Adipocyte (in vitro differentiated cells): ENCODE measurements at places on chromosomes 2 and 18.
A peak's percentile ranks its signal among the peaks of the same experiment; 100 is the strongest.

GRCh38 chr2:173370198-173370597, 15.5 kb downstream of the CDCA7 start:
- DNase-seq = no peak

DNA sequence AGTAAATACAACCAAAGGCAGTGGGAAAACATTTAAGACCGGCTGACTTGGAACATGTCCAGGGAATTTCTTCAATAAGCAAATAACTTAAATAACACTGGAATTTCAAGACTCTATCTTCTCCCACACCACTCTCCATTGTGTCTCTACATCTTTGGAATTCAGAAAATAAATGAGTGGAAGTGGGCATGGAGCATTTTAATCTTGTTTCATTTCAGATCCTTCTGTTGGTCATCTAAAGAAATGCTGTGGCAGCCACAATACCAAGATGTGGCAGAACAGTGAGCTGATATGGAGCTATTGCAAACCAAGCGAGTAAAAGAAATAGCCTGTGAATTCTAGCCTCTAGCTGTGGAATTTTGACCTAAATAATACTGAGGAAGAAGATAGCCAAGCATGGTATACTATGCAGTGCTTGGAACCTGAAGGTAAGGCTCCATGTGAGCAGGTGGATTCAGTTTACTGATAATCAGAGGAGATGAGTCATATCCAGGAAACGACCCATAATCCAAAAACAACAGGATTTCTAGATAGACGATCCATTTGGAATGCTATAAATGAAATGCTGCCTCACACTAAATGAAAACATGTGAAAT, 157.1 kb upstream of the SCN7A start:
- DNase-seq = peak; percentile 76

DNA sequence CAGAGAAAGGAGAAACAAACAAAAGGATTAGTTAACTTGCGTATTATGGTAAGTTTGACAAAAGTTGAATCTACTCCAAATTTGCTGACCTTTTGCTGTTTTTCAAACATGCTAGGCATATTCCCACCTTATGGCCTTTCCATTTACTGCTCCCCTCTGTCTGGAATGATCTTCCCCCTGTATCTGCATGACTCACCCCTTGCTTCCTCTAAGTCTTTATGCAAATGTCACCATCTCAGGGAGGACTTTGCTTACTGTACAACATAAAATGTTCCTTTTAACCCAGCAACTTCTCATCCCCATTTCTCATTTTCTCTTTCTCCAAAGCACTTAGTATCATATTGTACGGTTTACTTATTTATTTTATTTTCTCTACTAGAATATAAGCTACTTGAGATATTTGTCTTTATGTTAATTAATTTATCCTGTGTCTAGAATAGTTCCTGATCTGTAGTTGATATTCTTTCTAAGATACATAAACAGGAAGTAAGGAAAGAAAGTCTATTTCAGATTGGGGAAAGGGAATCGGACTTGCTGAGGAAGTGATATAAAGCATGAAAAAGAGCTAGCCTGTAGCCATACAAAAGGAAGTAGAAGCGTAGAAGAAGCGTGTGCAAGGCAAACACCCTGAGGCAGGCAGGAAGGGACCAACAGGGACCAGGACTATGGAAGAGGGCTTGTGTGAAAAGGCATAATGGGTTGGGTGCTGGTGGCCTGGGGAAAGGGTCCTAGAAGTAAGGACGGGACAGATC, 144.9 kb upstream of the ERBB4 start:
- peak; percentile 49 for DNase-seq

DNA sequence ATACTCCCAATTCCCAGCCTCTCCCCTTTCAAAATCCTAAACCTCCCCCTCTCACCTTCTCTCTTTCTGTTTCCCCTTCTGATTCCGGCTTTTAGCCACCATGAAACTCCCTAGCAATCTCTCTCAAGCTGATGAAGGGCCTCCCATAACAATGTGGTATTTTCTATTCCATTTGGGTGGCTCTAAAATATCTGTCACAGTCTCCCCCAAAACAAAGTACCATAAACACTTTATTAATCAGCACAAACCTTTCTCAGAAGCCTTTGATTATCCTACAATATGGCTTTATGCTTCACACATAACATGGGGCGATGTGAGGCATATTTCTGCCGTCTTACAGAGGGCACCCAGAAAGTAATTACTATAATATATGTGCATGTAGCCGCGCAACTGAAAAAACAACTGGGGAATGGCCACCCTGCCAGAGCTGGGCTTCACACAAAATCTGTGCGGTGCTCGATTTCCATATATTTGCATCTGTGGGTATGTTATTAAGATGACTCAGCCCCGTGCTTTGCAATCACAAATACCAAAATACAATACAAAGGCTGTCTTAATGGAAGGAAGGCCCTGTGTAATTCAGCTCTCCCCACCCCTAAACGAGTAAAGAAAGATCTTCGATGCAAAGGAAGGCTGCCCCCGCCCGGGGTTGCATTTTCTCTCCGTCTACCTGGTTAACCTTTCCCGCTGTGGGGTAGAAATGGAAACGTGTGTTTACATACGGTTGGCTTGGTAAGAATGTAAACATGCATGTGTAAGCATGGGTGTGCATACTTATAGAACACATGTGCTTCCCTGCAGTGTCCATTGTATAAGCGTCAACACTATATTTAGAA, 81.4 kb downstream of the CELF4 start:
- no peak for DNase-seq

- no peak for DNase-seq
Measured at GRCh38 chr2:152420363-152420762, 85.4 kb downstream of the FMNL2 start.

GRCh38 chr2:129752686-129753085, 226.8 kb upstream of the RAB6C start:
- DNase-seq = no peak

DNA sequence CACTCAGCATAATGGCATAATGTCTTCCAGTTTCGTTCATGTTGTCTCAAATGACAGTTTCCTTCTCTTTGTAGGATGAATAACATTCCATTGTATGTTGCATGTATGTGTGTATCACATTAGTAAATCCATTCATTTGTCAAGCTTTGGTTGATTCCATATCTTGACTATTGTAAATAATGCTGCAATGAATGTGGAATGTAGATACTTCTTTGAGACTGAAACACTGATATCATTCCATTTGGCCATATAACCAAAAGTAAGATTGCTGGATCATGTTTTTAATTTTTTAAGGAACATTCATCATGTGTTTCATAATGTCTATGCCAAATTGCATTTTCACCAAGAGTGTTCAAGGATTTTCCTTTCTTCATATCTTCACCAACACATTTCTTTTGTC, 1711.4 kb upstream of the PIK3C3 start:
- peak; percentile 49 for DNase-seq

DNA sequence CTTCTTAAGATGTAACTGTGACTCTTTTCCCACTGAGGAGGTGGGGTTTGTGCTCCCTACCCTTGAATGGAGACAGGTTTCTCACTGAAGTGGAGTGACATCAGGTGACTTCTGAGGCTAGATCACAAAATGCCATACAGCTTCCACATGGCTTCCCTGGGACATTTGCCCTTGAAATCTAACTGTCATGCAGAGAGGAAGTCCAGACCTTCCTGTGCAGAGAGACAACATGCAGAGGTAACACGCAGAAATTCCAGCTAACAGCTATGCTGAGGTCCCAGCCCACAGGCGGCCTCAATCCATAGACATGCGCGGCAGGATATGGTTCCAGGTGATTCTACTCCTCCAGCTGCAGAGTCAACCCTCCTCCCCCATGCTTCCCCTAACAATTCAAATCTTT, 119.0 kb downstream of the TRIB2 start:
- DNase-seq = no peak

DNA sequence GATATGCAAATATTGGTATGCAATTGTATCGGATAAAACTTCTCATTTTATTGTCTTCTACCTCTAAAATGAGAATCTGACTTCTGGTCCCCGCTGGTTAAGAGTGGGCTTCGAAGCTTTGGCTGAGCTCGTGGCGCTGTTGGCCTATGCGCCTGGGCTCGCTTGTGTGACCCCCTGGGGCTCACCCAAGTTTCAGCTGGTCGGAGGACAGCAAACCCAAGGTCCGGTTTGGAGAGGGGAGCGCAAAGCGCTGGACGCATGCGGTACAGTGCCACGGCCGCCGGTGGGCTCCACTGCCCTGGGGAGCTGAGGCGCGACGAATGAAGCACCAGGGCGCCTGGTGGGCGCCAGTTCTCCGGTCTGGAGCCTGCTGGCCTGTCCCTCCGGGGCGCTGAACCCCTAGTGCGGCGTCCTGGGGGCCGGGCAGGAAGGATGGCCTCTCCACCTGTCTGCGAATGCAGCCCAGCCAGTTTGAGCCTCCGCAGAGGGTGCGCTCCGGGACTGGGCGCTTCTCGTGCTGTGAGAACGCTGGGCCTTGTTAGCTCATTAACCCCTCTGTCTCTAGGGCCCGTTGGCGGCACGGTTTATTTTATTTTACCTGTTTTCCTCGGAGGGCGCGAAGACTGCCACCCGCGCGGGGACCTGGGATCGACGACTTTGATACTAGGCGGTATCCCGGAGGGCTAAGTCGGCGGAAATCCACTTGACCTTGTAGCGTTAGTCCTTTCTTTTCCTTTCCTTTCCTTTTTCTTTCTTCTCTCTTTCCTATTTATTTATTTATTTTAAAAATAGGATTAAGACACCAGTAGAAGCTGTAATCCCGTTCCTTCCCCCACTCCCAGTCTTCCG, 10.4 kb downstream of the MEIS1 start:
- DNase-seq = no peak

- DNase-seq = no peak
Measured at GRCh38 chr2:113061896-113062770, 3.1 kb downstream of the IL36RN start.

DNA sequence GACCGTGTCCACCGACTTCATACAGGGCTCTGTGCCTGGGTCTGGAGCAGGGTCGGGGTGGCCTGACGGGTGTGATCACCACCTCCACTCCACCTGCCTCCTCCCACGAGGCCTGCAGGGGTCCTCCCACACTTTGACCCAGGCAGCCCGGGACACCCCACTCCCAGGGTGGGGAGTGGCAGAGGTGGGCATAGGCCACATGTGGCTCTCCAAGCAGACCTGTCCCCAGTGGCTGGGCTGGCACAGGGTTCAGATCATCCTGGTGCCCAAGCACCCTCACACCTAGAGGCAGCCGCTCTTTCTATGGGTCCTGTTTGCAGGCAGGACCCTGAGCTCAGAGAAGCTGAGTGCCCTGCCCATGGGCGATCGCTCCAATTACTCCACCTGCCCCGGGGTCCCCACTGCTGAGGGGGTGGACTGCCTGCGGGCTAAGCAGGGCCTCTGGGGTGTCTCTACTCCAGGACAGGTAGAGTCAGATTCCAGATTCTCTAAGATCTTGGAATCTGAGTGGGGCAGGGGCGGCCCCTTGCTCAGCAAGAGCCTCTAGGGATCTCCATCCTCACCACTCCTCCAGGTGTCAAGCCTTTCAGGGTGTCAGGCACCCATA, 1.4 kb downstream of the NEURL3 start:
- DNase-seq = no peak

GRCh38 chr2:154402213-154402612, 296.3 kb upstream of the KCNJ3 start:
- peak; percentile 37 for DNase-seq

GRCh38 chr18:24397694-24398368, at the start of gene OSBPL1A:
OSBPL1A (minus strand) TSS chr18:24397824; CDS start chr18:24377533, 20,291 bp downstream.
- DNase-seq = peak; percentile 96

DNA sequence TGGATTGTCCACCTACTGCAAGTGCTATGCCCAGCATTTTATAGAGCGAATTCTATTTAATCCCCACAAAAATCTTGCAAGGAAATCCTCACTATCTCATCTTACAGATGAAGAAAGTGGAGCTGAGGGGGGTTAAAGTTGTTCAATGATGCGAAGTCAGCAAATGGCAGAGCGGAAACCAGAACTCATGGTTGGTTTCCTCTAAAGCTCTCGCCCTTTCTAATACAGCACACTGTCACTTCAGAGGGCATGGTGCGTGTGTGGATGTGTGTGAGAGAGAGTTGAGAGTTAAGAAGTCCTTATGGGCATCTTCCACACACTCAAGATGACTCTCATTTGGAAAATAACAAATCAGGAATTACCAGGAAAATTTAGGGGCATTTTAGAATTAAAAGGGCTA, 78.4 kb downstream of the TGFA start:
- no peak for DNase-seq

- DNase-seq = no peak
Measured at GRCh38 chr2:100334929-100335328, 12.6 kb upstream of the LONRF2 start.
